T-cell (primary cell): ENCODE measurements at places on chromosomes 5 and 9.

GRCh38 chr9:83536332-83536731, 1.9 kb downstream of the FRMD3 start:
- no peak for DNase-seq

GRCh38 chr5:24899180-24899579, 254.4 kb upstream of the CDH10 start:
- DNase-seq = no peak

GRCh38 chr9:104091708-104092107, 2.4 kb upstream of the SMC2 start:
- no peak for DNase-seq

DNA sequence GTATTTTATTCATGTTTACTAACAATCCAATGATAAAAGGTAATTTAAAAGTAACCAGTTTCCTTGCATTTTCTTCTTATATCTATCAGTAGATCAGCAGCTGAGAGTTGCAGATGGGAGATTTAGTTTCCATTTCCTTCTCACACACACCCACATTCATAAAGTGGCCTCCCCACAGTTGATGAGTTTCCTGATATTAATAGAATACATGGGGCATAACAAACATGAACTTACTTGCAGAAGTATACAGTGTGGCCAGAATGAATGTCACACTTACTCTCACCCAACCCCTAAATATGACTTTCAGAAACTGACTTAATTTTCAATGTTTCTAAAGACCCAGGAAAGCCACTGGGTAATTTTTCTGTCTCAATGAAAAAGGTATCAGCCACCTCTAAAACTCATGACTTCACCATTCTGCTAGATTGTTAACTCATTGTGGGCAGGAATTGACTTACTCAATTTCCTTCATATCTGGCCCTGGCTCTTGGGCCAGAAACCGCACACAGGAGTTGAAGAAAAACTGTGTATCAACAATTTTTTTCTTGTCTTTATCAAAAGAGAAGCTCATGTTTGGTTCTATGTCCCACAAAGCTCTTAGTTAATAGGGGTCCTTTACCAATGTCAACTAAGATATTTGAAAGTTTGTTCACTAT, 63.5 kb upstream of the OSMR start:
- no peak for DNase-seq

DNA sequence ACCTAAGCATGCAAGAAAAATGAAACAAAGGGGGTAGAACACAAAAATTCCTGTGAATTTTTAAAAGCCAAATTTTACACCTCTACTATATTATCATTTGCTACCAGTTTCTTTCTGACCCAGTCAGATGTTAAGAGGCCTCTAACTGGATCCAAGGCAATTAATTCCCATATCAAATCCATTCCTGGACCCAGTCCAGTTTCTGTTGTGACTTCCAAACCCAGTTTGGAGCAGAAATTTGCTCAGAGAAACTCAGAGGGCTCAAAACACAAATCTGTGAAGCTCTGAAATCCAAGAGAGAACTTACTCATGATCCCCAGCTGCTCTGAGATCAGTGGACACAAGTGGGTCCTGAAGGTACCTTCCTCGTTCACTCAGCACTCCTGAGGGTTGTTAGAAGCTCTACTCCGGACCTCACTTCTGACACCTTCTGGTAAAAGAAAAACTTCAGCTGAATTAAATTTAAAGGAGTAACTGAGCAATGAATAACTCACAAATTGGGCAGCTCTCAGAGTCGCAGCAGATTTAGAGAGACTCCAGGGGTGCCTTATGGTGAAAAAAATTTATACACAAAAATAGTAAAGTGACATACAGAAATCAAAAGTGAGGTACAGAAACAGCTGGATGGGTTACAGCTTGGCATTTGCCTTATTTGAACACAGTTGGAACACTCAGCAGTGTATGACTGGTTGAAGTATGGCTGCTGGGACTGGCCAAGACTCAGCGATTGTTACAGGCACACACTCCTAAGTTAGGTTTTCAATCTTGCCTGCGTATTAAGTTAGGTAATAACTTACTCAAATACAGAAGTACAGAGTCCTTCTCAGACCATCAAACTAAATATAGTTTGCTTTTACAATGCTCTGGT, 32.4 kb downstream of the INSL4 start:
- no peak for DNase-seq

DNA sequence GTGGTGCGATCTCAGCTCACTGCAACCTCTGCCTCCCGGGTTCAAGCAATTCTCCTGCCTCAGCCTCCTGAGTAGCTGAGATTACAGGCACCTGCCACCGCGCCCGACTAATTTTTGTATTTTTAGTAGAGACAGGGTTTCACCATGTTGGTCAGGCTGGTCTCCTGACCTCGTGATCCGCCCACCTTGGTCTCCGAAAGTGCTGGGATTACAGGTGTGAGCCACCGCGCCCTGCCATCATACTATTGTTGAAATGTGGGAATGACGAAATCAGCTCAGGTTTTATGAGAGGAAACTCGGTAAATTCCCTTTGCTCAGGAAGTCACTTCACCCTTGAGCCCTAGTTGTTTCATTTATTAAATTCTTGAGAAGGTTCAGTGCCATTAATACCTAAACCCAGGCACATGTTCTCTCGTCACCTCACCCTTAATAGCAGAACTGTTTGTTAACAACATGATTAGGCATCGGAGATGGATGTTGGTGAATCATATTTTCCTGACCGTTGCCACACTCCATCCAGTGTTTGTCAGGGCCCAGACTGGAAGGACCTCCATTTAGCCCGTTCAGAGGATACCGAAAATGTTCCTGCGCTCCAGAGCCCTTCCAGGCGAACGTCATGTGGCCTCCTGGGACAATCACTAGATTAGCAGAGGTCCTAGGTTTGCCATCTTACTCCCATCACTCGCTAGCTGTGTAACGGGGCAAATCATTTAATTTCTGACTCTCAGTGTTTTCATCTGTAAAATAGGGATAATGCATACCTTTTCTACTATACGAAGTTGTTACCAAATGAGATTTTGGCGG, 20.0 kb upstream of the CREBRF start:
- no peak for DNase-seq
